ENCODE measurements at places on chromosomes 4 and X. TPM values are rescaled to one million over a fixed set of nuclear protein-coding genes. Genes with fewer than 3 reads are reported as not detected.

The SH3D19 gene
- total RNA-seq: 31.4 TPM

The SLC49A3 gene
- total RNA-seq: 5.9 TPM

The NDST4 gene
- not detected for total RNA-seq

The ATP6AP2 gene
- 69.3 TPM for total RNA-seq

The PLS3 gene
- total RNA-seq: 419 TPM

The ARMCX2 gene
- total RNA-seq: 66.4 TPM

The NUP62CL gene
- total RNA-seq: 0.06 TPM

The MAGEE2 gene
- total RNA-seq: not detected

The SLIT2 gene
- total RNA-seq: 1.3 TPM

The ADH1B gene
- total RNA-seq: 0.32 TPM

The ADGRG2 gene
- total RNA-seq: not detected

The SYTL5 gene
- not detected for total RNA-seq

The ANXA10 gene
- total RNA-seq: 0.50 TPM

The ADH7 gene
- total RNA-seq: not detected

The REPS2 gene
- 1.1 TPM for total RNA-seq

The CITED1 gene
- total RNA-seq: 0.16 TPM

The PASD1 gene
- not detected for total RNA-seq

The SYAP1 gene
- total RNA-seq: 24.0 TPM

The SLC25A4 gene
- total RNA-seq: 11.8 TPM
